ENCODE measurements at places on chromosomes 6 and 20.

DNA sequence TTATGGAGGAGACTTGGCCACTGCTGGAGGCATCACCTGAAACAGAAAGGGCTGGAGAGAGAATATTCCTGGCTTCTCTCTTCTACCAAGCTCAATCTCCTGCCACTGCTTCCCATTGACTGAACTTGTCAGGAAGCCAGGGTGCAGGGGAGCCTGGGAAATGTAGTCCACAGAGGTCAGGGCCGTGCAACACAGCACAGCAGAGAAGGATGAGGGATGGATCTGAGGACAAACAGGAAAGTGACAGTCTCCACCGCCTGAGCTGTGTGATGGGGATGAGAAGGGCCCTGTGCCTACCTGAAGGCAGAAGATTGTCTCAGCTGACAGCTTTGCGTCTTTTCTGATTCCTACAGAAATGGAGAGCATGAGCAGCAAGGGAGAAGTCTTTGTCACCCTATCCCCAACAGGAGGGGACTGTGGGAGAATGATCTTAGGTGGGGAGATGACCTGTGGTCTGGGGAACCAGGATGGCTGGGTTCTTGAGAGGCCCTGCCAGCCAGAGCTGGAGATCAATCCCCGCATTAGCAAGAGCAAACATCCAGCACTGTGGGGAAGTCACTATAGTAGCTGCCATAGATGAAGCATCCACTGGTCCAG lies 114.2 kb downstream of the SNX5 start:
- DNase-seq = no peak

GRCh38 chr6:149830731-149831307 lies 33.3 kb downstream of the LRP11 start:
- DNase-seq = no peak

DNA sequence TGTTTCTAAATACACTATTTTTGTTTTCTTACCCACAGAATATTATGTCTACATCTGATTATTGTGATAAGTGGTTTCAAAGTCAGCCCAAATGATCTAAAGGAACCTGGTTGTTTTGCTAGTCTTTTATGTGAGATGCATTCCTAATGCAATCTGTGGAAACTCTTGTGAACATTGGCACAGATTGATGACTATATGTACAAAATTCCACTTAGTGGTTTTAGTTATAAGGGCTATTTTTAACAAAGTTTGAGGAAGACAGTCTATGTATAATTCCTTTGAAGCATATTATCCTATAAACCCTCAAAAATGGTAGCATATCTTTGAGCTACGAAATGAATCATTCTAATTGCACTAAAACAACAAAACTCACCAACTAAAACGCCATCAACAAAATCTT lies 140.9 kb downstream of the GRIK2 start:
- DNase-seq = no peak

- DNase-seq = no peak
Observed at GRCh38 chr6:25481267-25481666, 170.7 kb upstream of the SCGN start.

GRCh38 chr6:27138837-27139755 lies 108.4 kb upstream of the PRSS16 start:
- peak; percentile 84 for DNase-seq

- DNase-seq = no peak
Observed at GRCh38 chr6:17957086-17957485, 30.3 kb downstream of the KIF13A start.

DNA sequence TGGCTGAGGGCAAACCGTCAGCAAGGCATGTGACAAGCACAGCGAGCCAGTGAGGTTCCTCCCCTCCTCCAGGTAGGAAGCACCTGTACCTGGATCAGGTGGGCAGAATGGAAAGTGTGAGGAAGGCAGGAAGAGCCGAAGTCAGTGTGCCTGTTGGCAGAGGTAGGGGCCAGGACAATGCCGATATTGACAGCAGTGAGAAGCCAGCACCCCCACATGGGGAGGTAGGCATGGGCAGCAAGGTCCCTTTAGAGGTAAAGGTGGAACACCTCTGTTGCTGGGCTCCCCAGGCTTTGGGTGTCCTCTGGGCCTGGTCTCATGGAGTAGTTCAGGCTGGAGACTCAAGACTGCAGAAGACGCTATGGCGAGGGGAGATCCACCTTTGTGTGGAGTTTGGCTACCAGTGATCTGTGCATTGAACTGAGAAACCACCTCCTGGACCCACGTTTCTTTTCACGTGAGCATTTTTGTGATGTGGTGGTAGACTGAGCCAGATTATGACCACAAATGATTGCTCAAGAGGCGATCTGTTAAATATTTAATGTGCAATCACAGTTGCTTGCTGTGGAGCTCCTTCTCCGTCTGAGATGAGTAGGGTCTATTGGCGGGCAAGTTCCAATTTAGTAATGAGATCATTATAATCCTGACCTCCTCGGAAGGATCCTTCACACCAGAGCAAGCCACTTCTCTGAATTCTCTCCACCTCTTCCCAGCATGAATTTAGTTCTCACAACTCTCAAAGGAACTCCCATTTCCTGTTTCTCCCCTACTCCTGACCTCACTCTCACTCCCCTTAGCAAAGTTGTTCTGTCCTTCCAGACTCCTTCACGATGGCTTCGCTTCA lies 174.8 kb downstream of the CDH26 start:
- no peak for DNase-seq

DNA sequence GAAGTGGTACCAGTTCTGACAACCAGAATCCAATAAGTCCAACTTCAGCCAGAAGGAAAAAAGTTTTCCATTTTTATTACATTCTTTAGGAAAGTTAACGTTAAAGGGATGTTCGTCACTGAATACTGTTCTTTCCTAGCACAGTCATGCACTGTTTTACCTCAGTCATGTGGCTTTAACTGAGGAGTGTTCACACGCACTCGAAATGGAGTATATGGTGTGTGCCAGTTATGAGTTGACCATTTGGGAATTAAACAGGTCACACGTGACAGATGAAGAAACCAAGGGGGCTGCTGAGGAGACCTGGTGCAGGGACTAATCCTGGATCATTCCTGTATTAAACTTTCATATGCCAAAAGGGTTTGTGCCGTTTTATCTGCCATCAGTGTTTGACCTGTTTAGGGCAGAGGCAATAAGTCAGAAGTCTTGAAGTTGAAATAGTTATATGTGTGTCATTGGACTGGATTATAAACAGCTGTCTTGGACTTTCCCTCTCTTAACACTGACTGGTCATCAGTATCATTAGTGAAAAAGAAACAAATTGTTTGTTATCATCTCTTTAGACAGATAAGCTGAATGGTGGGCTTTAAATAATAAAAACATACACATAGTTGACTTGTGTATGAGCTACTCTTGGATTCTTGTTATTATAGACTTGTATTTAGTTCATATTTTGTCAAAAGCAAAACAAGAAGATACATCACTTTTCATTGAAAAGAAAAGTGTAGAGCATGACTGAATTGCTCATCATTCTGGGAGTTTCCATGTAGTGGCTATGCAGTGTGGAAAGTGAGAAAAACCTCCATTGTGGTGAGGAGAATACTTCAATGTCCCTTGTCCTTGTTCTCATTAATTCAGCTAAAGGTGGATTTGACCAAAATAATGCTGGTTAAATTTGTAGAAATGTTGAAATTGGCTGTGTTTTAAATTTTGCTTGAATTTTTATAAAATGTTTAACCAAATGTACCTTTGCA lies 123.5 kb upstream of the SAMD5 start:
- no peak for DNase-seq

DNA sequence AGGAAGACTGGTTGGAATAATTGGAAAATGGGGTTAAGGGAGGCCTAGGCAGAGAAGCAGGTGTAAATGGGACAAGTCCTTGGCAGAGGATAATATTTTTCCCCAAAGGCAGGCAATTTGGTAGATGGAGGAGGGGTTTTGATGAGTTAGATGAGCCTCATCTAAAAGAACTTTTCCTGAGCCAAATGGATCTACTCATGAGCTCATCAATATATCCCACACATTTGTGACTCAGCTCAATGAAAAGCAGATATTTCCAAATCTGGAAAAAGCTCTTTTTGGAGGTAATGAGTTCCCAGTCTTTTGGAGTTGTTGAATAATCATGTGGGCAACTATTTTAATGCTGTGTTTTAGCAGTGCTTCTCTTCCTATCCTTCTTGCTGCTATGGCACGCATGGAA lies 685.5 kb upstream of the CITED2 start:
- DNase-seq = no peak

DNA sequence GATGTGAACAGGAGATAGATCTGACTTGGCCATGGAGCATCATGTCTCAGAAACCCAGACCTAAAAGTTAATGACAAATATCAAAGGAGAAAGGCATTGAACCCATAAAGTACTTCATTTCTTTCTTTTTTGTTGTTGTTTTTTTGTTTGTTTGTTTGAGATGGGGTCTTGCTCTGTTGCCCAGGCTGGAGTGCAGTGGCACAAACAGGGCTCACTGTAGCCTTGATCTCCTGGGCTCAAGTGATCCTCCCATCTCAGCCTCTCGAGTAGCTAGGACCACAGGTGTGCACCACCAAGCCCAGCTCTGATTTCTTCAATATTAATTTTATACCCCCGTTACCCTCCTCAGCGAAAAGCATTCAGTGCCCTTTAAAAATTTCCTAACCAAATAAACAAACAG lies 45.8 kb downstream of the KIF16B start:
- no peak for DNase-seq

- DNase-seq = no peak
Observed at GRCh38 chr6:30554962-30555815, 1.1 kb downstream of the GNL1 start.

- no peak for DNase-seq
Observed at GRCh38 chr6:144365271-144365670, 80.1 kb downstream of the UTRN start.

DNA sequence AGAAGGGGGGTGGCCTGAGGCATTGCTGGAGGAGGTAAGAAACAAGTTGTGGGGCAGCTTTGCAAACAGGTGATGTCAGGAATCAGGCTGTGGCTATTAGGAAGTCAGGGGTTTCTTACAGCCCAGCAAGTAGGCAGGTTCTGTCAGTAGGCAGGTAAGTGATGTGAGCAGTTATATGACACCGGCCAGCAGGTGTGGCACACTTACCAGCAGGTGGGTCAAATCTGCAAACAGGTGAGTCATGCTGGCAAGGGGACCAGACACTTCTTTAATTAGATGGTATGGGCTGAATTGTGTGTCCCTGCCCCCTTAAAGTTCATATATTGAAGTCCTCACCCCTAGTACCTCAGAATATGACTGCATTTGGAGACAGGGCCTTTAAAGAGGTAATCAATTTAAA lies 16.4 kb upstream of the ENPP4 start:
- no peak for DNase-seq

GRCh38 chr6:88492824-88493223 lies 326.7 kb upstream of the CNR1 start:
- DNase-seq = no peak

DNA sequence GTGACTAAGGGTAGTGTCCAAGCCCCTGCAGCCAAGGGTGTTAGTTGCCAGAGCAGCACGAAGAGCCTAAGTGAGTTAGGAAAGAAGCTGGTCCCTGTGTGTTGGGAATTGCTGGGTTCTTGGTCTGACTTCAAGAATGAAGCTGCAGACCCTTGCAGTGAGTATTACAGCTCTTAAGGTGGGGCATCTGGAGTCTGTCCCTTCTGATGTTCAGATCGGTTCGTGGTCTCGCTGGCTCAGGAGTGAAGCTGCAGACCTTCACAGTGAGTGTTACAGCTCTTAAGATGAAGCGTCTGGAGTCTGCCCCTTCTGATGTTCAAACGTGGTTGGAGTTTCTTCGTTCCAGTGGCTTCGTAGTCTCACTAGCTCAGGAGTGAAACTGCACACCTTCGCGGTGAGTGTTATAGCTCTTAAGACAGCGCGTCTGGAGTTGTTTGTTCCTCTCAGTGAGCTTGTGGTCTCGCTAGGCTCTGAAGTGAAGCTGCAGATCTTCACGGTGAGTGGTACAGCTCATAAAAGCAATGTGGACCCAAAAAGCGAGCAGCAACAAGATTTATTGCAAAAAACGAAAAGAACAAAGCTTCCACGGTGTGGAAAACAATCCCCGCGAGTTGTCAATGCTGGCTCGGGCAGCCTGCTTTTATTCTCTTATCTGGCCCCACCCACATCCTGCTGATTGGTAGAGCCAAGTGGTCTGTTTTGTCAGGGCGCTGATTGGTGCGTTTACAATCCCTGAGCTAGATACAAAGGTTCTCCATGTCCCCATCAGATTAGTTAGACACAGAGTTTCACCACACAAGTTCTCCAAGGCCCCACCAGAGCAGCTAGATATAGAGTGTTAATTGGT lies 31.8 kb downstream of the PXDC1 start:
- no peak for DNase-seq

- DNase-seq = no peak
Observed at GRCh38 chr6:41428996-41429421, 93.6 kb downstream of the NCR2 start.
